Tracheal epithelial cell (primary cell): ENCODE measurements at places on chromosomes 7 and 10. TPM values are rescaled to one million over a fixed set of nuclear protein-coding genes. Genes with fewer than 3 reads are reported as not detected.

TRIM73 gene
- 0.24 and 1.3 TPM in 2 replicates for total RNA-seq

KIAA1217 gene
- 6.3 and 7.7 TPM in 2 replicates for total RNA-seq

CPA4 gene
- 6.6 and 7.2 TPM in 2 replicates for total RNA-seq

AKAP9 gene
- total RNA-seq, result 30.7 and 34.7 TPM in 2 replicates

GFRA1 gene
- under 0.01 and 19.8 TPM in 2 replicates for total RNA-seq

AOAH gene
- total RNA-seq, result 0.24 TPM in 1 of 2 replicates, not detected in the other

GIMAP4 gene
- 0.21 and 2.2 TPM in 2 replicates for total RNA-seq

SPDYE1 gene
- not detected in 2 replicates for total RNA-seq

CAV1 gene
- total RNA-seq, result 189 and 322 TPM in 2 replicates

ZRANB1 gene
- total RNA-seq, result 23.2 and 23.4 TPM in 2 replicates

ABCB1 gene
- 0.64 and 13.3 TPM in 2 replicates for total RNA-seq

PDZD7 gene
- total RNA-seq, result 1.1 and 2.4 TPM in 2 replicates

PON1 gene
- not detected in 2 replicates for total RNA-seq

SMURF1 gene
- 47.3 and 55.2 TPM in 2 replicates for total RNA-seq

PTN gene
- 0.21 and 0.24 TPM in 2 replicates for total RNA-seq

WASHC2C gene
- 21.3 and 21.4 TPM in 2 replicates for total RNA-seq

ARHGAP12 gene
- total RNA-seq, result 29.4 and 33.0 TPM in 2 replicates
